Bladder microvascular endothelial cell (primary cell): ENCODE measurements at places on chromosomes 12 and 14. TPM values are rescaled to one million over a fixed set of nuclear protein-coding genes. Genes with fewer than 3 reads are reported as not detected.

Gene GPR162
- 0.50 and 1.5 TPM in 2 replicates for total RNA-seq

Gene USP44
- total RNA-seq = 0.81 and 4.6 TPM in 2 replicates

Gene KRT73
- total RNA-seq = not detected in 2 replicates

Gene LGMN
- total RNA-seq = 51.0 and 75.7 TPM in 2 replicates

Gene RNASE13
- not detected in 2 replicates for total RNA-seq

Gene RERG
- under 0.01 TPM in 1 of 2 replicates, not detected in the other for total RNA-seq

Gene RFX4
- not detected in 2 replicates for total RNA-seq

Gene PPP1R3E
- 0.81 and 2.1 TPM in 2 replicates for total RNA-seq

Gene MDGA2
- total RNA-seq = not detected in 2 replicates

Gene LTBR
- total RNA-seq = 30.6 and 46.2 TPM in 2 replicates

Gene TESPA1
- total RNA-seq = not detected in 2 replicates

Gene FKBP3
- total RNA-seq = 19.3 and 27.0 TPM in 2 replicates

Gene TAS2R14
- total RNA-seq = 1.3 and 4.2 TPM in 2 replicates

Gene CLEC4C
- total RNA-seq = not detected in 2 replicates

Gene TBX3
- 4.5 and 6.6 TPM in 2 replicates for total RNA-seq

Gene FGF23
- total RNA-seq = not detected in 2 replicates

Gene MYF5
- total RNA-seq = not detected in 2 replicates

Gene SIX4
- 0.16 and 0.88 TPM in 2 replicates for total RNA-seq

Gene ERP27
- under 0.01 and 0.06 TPM in 2 replicates for total RNA-seq

Gene GARIN6
- not detected in 2 replicates for total RNA-seq

Gene AMDHD1
- total RNA-seq = 0.06 and 0.32 TPM in 2 replicates

Gene WNT5B
- 0.32 and 0.44 TPM in 2 replicates for total RNA-seq

Gene HRK
- total RNA-seq = not detected in 2 replicates

Gene TSPAN11
- total RNA-seq = 2.3 and 19.0 TPM in 2 replicates

Gene CISTR
- not detected in 2 replicates for total RNA-seq

Gene NDUFA9
- total RNA-seq = 15.5 and 75.1 TPM in 2 replicates

Gene ABCD2
- total RNA-seq = not detected in 2 replicates

Gene NRL
- 0.82 and 0.97 TPM in 2 replicates for total RNA-seq

Gene RGS6
- total RNA-seq = not detected in 2 replicates

Gene CLEC12A
- not detected in 2 replicates for total RNA-seq

Gene PMCH
- total RNA-seq = not detected in 2 replicates

Gene DTX1
- 0.16 and 1.2 TPM in 2 replicates for total RNA-seq

Gene PTPRO
- total RNA-seq = under 0.01 and 0.06 TPM in 2 replicates

Gene SMIM41
- total RNA-seq = under 0.01 and 0.13 TPM in 2 replicates

Gene FAM186B
- total RNA-seq = under 0.01 and 0.06 TPM in 2 replicates

Gene PTCSC3
- not detected in 2 replicates for total RNA-seq

Gene SSTR1
- total RNA-seq = under 0.01 and 0.13 TPM in 2 replicates

Gene LRRC43
- total RNA-seq = 0.81 and 0.82 TPM in 2 replicates

Gene ACTN1
- total RNA-seq = 165 and 533 TPM in 2 replicates

Gene KRT82
- total RNA-seq = not detected in 2 replicates

Gene PRB2
- not detected in 2 replicates for total RNA-seq

Gene SCNN1A
- 0.16 TPM in 1 of 2 replicates, not detected in the other for total RNA-seq

Gene KCNJ8
- 0.16 TPM in 1 of 2 replicates, not detected in the other for total RNA-seq

Gene PROX2
- not detected in 2 replicates for total RNA-seq

Gene MYO1H
- not detected in 2 replicates for total RNA-seq

Gene GPR84
- 0.16 TPM in 1 of 2 replicates, not detected in the other for total RNA-seq

Gene BCL11B
- total RNA-seq = under 0.01 TPM in 2 replicates

Gene SLC6A12
- total RNA-seq = 0.06 and 0.16 TPM in 2 replicates

Gene GYS2
- not detected in 2 replicates for total RNA-seq

Gene GPR137C
- 0.65 and 3.6 TPM in 2 replicates for total RNA-seq

Gene RIN3
- 4.5 and 11.3 TPM in 2 replicates for total RNA-seq

Gene SLC35E3
- 1.9 and 5.0 TPM in 2 replicates for total RNA-seq
